ENCODE measurements at places on chromosomes 6 and 20. TPM values are rescaled to one million over a fixed set of nuclear protein-coding genes. Genes with fewer than 3 reads are reported as not detected.
A peak's percentile ranks its signal among the peaks of the same experiment; 100 is the strongest.

The RIPOR3 gene
- total RNA-seq: 0.11 TPM

DNA sequence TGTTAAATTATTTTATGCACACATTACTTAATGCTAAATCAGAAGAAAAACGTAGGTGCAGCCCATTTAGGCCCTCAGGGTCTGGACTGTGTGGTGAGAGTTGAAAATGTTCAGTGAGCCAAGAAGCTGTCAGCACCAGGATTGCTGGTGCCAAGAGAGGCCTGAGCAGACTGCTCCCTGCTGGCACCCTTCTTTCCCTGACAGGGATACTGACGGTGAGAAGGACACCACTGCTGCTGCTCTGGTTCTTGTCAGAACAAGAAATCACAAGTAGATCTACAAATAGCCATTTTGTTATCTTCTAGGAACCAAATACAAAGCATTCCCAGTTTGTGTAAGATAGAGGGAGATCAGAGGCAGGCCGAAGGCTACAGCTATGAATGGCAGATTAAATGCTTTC lies 48.7 kb upstream of the CRISP1 start:
- H3K4me3 ChIP-seq: no peak overlapping the region
- no peak overlapping the region for H3K27ac ChIP-seq
- no peaks in the 10 kb centered on the region for H3K4me1 ChIP-seq
- H3K36me3 ChIP-seq: no peaks in the 10 kb centered on the region
- H3K27me3 ChIP-seq: no peaks in the 10 kb centered on the region

The VSX1 gene
- total RNA-seq: not detected

DNA sequence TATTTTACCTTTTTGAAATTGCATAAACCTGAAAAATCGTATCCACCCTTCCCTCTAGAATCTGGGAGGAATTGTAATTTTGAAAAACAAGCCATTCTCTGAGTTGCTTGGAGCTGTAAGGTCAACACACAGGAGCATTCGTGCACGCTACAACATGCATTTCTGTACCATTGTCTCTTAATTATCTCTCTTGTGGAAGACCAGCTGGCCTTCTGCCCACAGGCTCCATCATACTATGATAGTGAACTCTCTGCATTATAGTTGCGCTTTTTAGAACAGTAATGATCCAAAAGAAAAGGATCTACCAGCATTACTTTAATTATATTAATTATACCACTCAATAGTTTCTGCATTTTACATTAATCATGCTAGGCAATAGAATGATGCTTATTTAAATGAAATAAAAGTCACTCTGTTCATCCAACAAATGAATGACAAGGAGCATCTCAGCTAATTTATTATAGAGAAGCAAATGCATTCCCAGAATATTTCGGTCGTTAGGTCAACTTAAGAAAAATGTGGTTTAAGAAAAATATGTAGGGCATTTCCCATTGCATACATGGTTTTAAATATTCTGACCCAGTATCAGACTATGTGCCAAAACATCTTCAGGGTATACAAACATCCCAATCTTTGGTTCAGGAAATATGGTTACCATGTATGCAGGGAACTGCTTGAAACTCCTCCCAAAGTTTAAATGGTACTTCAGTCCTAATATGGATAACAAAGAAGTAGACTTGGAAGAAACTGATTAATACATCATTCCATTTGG lies 263.5 kb downstream of the TFAP2A start:
- no peak overlapping the region for H3K4me3 ChIP-seq
- DNase-seq: no peak
- H3K4me1 ChIP-seq: peaks cover 45% of the 10 kb centered on the region
- H3K36me3 ChIP-seq: no peaks in the 10 kb centered on the region
- no peaks in the 10 kb centered on the region for H3K27me3 ChIP-seq

DNA sequence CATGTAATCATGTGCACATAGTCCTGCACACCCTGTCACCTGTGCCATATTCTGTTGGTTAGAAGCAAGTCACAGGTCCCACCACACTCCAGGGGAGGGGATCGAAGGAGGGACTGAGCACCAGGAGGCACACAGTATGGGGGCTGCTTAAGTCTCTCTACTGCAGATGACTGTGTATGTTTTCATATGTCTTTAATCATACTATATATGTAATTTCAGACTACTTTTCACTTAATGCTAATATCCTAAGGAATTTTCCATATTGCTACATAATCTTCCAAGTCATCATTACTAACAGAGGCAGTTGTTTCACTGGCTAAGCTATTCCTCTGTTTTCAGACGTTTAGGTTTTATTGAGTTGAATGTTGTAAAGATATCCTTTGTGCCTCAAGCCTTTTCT lies 10.8 kb downstream of the EFCAB8 start:
- DNase-seq: no peak
- no peaks in the 10 kb centered on the region for H3K36me3 ChIP-seq
- H3K4me1 ChIP-seq: no peaks in the 10 kb centered on the region
- H3K4me3 ChIP-seq: no peak overlapping the region
- H3K27me3 ChIP-seq: no peaks in the 10 kb centered on the region

GRCh38 chr6:166032366-166033200 lies 135.1 kb downstream of the TBXT start:
- H3K27me3 ChIP-seq: no peaks in the 10 kb centered on the region
- H3K27ac ChIP-seq: peak overlapping the region; percentile 23
- DNase-seq: peak; percentile 78

The SLX4IP gene
- 6.0 TPM for total RNA-seq

The EGFL8 gene
- total RNA-seq: 21.4 TPM

DNA sequence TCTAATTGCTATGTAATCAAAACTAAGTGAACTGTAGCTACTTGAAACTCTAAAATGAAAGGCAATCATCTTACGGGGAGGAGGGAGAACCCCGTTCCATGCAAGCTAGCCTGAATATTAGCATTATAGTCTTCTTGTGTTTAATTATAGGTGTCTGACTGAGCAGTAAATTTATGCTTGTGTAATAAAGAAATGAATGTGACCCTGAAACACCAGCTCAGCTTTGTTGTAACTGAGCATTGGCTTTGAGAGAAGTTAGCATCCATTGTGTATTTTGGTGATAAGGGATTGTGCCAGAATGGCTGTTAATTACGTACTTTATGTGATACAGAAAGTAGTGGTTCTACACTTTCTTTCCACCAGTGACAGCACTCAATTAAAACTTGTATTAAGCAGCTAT lies 86.9 kb downstream of the QKI start:
- no peak overlapping the region for H3K4me3 ChIP-seq
- peaks cover 6% of the 10 kb centered on the region for H3K36me3 ChIP-seq
- no peaks in the 10 kb centered on the region for H3K27me3 ChIP-seq
- H3K4me1 ChIP-seq: peaks cover 39% of the 10 kb centered on the region
- H3K27ac ChIP-seq: no peak overlapping the region

The ZNF165 gene
- 0.78 TPM for total RNA-seq

GRCh38 chr20:60851826-60852704 lies 400.0 kb upstream of the CDH4 start:
- no peak overlapping the region for H3K4me3 ChIP-seq
- H3K27ac ChIP-seq: no peak overlapping the region
- no peaks in the 10 kb centered on the region for H3K36me3 ChIP-seq
- H3K4me1 ChIP-seq: no peaks in the 10 kb centered on the region

The PCSK2 gene
- not detected for total RNA-seq

- H3K27ac ChIP-seq: peak overlapping the region; percentile 17
- peaks cover 22% of the 10 kb centered on the region for H3K4me1 ChIP-seq
- H3K27me3 ChIP-seq: no peaks in the 10 kb centered on the region
- H3K36me3 ChIP-seq: no peaks in the 10 kb centered on the region
- DNase-seq: no peak
- no peak overlapping the region for H3K4me3 ChIP-seq
Observed at GRCh38 chr6:14665827-14666724, 548.5 kb downstream of the CD83 start.

DNA sequence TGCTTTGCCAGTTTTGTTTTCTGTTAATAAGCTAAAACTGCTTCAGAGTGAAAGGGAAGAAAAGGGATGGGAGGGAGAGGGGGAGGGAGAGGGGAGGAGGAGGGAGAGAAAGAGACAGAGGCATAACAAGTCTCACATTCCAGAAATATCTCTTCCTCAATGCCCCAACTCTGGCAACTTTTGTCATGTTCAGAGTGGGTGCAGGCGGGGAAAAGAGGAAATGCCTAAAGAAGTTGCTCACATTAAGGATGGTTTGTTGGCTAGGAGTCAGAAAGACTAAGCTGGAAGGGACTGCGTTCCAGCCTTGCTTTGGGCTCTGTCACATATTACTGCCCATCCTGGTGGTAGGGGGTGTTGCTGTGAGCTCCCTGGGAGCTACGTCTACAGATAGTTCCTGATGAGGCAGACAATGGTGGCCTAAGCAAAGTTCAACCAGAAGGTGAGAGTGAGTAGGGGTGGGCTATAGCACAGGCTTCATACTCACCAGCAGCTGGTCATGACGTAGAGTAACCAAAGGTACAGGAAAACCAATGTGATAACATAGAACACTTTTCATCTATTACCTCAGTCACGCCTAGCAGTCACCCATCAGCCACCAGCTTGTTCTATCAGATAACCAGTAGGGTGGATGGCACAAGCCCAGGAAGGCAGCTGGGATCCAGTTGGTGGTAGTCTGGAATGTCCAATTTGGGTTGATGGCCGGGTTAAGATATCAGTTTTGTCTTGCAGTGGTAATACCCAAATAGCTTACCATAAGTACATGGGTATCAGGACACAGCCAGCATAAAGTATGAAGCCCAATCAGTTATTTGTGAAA lies 2.1 kb downstream of the TSPYL4 start:
- peak overlapping the region; percentile 65 for H3K4me3 ChIP-seq
- H3K27me3 ChIP-seq: no peaks in the 10 kb centered on the region
- H3K27ac ChIP-seq: peak overlapping the region; percentile 83
- no peak for DNase-seq
- peaks cover 2% of the 10 kb centered on the region for H3K36me3 ChIP-seq
- H3K4me1 ChIP-seq: peaks cover 29% of the 10 kb centered on the region

- peak overlapping the region; percentile 86 for H3K4me3 ChIP-seq
- H3K36me3 ChIP-seq: no peaks in the 10 kb centered on the region
- no peaks in the 10 kb centered on the region for H3K27me3 ChIP-seq
Observed at GRCh38 chr6:167825332-167826229, 1.1 kb upstream of the AFDN start.

DNA sequence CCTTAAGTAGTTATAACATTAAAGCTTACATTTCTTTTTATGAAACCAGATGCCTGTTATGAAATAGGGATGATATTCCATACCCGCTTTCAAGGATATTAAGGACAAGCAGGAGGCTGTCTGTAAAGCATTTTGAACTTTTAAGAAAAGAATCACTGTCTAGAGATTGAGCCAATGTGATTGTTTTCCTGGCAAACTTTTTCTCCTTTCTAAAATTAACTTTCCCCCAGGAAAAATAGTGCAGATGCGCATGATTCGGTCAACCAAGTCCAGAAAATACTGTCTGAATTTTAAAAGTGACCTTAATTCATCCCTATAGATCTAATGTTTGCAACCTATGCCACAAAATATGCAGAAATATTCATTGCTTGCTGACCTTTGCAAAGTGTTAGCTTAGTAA lies 15.1 kb upstream of the DEK start:
- H3K4me1 ChIP-seq: peaks cover 25% of the 10 kb centered on the region
- no peak overlapping the region for H3K27ac ChIP-seq
- H3K36me3 ChIP-seq: no peaks in the 10 kb centered on the region

DNA sequence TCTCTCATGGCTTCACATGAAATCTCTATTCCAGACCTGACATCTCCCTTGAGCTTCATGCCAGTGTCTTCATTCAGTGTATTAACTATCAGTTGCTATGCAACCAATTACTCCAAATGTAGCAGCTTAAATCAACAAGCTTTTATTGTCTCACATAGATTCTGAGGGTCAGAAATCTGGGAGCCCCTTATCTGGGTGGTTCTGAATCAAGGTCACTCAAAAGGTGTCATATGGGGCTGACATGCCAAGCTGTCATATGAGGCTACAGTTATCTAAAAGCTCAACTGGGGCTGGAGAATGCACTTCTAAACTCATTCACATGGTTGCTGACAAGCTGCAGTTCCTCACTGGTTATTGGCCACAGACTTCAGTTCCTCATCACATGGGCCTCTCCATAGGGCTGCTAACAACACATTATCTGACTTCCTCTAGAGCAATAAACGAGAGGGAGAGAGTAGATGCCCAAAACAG lies 7.3 kb upstream of the CGA start:
- no peak for DNase-seq
- no peaks in the 10 kb centered on the region for H3K36me3 ChIP-seq
- no peak overlapping the region for H3K4me3 ChIP-seq

DNA sequence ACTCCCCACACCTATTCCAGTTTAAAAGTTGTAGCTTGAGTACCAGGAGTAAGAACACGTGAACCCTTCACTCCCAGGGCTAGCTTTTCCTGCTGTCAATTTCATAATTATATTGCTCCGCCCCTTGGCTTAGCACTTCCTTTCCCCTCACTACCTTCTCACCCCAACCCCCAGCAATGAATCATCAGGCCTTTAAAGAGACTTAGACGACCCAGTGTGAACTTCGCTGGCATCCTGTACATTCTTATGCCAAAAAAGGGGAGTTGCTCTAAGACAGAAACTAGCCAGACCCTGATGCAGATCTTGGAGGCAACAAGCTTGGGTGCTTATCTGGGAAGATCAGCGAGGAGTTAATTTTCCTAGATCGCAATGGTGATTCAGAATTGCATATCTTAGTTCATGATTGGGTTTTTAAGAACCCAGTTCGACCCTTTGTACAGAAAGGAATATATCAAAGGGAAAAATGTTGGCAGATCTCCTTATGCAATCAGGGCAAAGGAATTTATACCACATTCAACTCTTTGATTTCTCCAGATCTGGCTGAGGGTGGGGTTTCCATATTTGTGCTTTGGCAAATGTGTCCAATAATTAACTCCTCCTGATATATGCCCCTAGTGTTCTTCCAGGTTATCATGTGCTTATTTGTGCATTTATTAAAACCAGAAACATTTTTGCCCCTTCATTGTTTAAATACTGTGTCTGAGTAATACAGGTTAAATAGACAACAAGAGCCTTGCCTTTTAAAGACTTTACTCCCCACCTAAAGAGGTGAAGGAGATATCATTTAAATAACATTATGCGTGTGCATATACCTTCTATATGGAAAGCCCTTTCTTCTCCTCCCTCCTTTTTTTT lies 8.1 kb upstream of the ATXN1 start:
- no peaks in the 10 kb centered on the region for H3K27me3 ChIP-seq
- peak overlapping the region; percentile 34 for H3K4me3 ChIP-seq
- no peaks in the 10 kb centered on the region for H3K36me3 ChIP-seq
- DNase-seq: no peak
- H3K27ac ChIP-seq: peak overlapping the region; percentile 89
- H3K4me1 ChIP-seq: peaks cover 70% of the 10 kb centered on the region

The EDN3 gene
- total RNA-seq: not detected

- peaks cover 4% of the 10 kb centered on the region for H3K36me3 ChIP-seq
- no peak overlapping the region for H3K27ac ChIP-seq
- H3K4me1 ChIP-seq: peaks cover 26% of the 10 kb centered on the region
- no peak for DNase-seq
Observed at GRCh38 chr6:48615041-48615440, 504.0 kb upstream of the PTCHD4 start.

The MCM8 gene
- 6.3 TPM for total RNA-seq

The MUC21 gene
- total RNA-seq: not detected

The CDH22 gene
- not detected for total RNA-seq

DNA sequence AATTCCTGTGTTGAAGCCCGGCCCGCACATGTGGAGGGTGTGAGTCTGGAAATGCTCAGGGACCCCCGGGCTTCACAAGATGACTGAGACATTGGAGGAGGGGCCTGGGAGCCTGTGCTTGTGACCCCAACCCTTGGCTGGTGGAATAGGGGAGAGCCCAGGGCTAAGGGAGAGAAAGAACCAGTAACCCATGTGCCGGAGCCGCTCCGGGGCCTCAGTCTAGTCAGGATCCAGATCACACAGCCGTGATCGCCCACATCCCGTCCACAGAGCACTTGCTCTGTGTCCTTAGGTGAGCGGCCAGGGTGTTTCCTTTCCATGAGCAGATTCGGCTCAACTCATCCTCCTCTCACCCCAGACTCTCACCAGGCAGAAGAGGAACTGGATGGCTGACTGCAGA lies 152.3 kb upstream of the RPS6KA2 start:
- H3K27me3 ChIP-seq: peaks cover 12% of the 10 kb centered on the region
- H3K4me1 ChIP-seq: no peaks in the 10 kb centered on the region
- H3K27ac ChIP-seq: no peak overlapping the region
